ENCODE measurements at places on chromosomes 11 and 22. TPM values are rescaled to one million over a fixed set of nuclear protein-coding genes. Genes with fewer than 3 reads are reported as not detected.

The EXPH5 gene
- total RNA-seq, result 1.3 TPM

The ESAM gene
- total RNA-seq, result 3.5 TPM

The SAA4 gene
- total RNA-seq, result not detected

The DNAJB7 gene
- total RNA-seq, result not detected

The CHRNA10 gene
- 1.2 TPM for total RNA-seq
